ENCODE measurements at places on chromosomes 3 and 15.

DNA sequence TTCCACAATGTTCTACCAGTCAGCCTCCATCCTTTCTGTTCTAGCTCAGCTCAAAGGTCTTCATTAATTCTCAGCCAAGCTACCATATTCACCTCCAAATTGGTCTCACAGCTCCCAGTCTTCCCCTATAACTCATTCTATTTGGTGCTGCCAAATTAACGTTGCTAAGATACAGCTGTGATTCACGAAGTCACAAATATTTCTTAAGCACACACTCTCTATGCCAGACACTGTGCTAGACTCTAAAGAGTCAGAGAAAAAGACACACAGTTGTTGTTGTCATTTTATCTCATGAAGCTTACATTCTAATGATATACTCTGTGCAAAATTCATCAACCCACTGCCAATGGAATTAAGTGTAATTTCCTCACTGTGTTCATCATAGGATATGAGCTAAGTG lies 102.8 kb downstream of the FRMD5 start:
- H3K36me3 ChIP-seq, result no peaks in the 10 kb centered on the region
- no peaks in the 10 kb centered on the region for H3K4me1 ChIP-seq
- no peak overlapping the region for H3K27ac ChIP-seq
- H3K4me3 ChIP-seq, result no peak overlapping the region
- DNase-seq, result no peak

DNA sequence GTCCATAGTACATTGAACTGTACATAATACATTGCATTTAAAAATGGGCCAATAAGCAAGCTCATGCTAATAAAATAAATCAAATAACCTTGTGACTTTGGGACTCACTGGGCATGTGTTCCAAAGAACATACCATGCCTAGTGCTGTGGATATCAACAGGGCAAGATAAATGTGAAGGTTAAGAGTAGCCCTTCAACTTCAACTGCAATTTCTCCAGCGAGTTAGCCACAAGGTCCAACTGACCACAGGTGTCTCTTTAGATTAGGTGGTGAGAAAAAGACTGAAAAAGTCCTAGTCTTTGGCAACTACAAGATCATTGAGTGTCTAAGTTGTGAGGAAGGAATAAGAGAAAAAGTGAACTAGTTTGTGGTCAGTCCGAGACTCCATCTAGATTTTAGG lies 78.3 kb upstream of the ATP11B start:
- no peak overlapping the region for H3K27ac ChIP-seq
- no peak overlapping the region for H3K4me3 ChIP-seq
- no peak for DNase-seq

DNA sequence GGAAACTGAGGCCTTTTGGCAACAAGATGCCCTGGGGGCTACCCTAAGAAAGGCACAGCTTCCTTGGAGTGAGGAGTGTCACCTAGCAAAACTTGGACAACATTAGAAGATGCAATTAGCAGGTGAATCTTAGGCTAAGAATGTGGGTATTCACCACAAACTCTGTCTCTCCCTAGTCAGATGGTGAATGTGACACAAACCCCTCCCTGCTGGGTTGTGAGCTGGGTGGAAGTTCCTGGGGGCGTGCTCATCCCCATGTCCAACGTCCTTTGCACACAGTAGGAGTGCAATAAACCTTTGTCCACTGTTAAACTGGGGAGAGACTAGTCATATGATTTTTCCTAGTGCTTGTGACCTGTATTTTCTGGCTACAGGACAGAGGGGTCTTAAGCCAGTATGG lies 67.1 kb upstream of the SH3GL3 start:
- H3K36me3 ChIP-seq, result no peaks in the 10 kb centered on the region
- H3K27me3 ChIP-seq, result peaks cover 24% of the 10 kb centered on the region
- H3K4me1 ChIP-seq, result no peaks in the 10 kb centered on the region
- no peak overlapping the region for H3K27ac ChIP-seq

DNA sequence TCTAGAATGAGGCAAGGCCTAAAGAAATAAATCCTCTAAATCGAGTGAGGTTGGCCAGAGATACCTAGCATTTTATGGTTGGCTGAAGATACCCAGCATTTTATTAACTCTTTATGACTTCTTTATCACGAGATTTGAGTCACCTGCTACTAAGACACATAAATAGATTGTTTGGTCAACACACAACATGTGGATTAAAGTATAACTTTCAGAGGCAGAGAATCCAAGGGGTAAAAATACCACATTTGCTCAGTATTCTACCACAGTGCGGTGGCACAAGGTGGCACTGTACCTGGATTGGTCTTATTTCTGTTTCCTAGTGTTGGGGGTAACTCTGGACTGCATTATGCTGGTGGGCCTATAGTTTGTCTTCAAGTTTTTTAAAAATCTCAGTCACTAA lies 27.0 kb upstream of the VILL start:
- no peak overlapping the region for H3K27ac ChIP-seq
- peaks cover 2% of the 10 kb centered on the region for H3K36me3 ChIP-seq
- no peak for DNase-seq
- H3K4me3 ChIP-seq, result no peak overlapping the region

- H3K27ac ChIP-seq, result peak overlapping the region; percentile 56
- H3K4me3 ChIP-seq, result peak overlapping the region; percentile 49
- peaks cover 17% of the 10 kb centered on the region for H3K4me1 ChIP-seq
- no peaks in the 10 kb centered on the region for H3K27me3 ChIP-seq
Observed at GRCh38 chr3:136919799-136920580, 37.8 kb upstream of the IL20RB start.

DNA sequence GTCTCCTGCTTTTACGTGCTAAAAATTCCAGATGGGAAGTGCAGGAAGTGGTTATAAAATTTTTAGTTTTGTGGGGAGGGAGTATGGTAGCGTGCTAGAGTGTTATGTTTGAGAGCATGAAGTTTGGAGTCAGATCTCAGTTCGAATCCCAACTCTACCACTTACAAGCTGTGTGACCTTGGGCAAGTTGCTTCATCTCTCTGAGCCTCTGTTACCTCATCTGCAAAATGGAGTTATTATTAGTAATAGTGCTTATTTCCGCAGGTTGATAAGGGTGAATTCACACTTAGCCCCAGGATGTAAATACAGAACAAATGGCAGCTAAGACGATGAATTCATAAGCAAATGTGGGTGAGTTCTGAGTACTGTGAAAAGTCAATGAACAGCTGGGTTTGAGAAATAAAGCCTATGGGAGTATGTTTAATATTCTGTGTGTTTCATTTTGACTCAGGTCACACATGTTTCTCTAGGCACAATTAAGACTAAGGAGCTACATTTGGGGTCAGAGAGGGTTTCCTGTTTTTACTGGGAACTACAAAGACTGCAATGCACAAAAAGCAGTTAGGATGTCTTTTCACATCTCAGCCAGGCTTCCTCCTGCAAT lies 73.1 kb upstream of the FEZF2 start:
- peaks cover 3% of the 10 kb centered on the region for H3K27me3 ChIP-seq
- H3K27ac ChIP-seq, result no peak overlapping the region
- peaks cover 2% of the 10 kb centered on the region for H3K4me1 ChIP-seq
- no peaks in the 10 kb centered on the region for H3K36me3 ChIP-seq
- H3K4me3 ChIP-seq, result no peak overlapping the region

DNA sequence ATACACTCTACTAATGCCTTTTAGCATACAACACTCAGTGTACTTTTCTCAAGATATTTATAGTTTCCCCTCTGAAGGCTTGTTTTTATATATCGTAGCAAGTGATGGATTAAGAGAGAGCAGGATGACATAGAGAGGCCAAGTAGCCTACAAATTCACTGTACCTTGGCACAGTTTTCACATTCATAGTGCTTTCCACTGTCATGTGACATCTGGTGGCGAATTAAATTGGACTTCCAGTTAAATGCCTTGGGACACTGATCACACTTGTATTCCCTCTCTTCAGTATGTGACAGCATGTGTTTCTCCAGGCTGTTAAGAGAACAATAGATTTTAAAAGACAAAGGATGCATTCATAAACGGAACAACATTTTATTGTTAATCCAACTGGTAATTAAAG lies 541.1 kb downstream of the MECOM start:
- no peak overlapping the region for H3K27ac ChIP-seq
- no peak for DNase-seq
- no peak overlapping the region for H3K4me3 ChIP-seq
- H3K27me3 ChIP-seq, result no peaks in the 10 kb centered on the region
- no peaks in the 10 kb centered on the region for H3K4me1 ChIP-seq
- peaks cover 19% of the 10 kb centered on the region for H3K36me3 ChIP-seq

All from common myeloid progenitor, CD34-positive (primary cell).